ENCODE measurements at places on chromosomes 16 and 17. TPM values are rescaled to one million over a fixed set of nuclear protein-coding genes. Genes with fewer than 3 reads are reported as not detected.

CRYBA1 gene
- polyA plus RNA-seq, result not detected

IL32 gene
- 10.6 TPM for polyA plus RNA-seq

MT4 gene
- not detected for polyA plus RNA-seq

DLX4 gene
- polyA plus RNA-seq, result not detected

SOX9 gene
- 35.4 TPM for polyA plus RNA-seq

C16orf74 gene
- 2.3 TPM for polyA plus RNA-seq

DNA sequence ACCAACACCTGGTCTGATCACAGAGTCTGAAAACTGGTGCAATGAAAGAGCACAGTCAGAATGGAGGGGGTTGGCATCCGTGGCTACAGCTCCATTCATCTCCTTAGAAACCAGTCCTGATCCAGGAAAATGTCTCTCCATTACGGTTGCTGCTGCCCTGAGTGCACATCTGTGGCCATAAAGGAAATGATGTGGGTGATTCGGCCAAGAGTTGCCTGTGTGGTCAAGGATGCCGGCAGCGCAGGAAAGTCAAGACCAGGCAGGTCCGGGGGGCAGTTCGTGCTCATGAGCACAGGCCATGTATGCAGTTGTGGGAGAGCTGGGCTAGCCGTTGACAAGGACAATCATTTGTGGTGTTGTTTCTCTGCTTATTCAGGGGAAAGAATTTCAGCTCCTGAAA lies 5.9 kb downstream of the XAF1 start:
- DNase-seq, result peak; percentile 31

GRCh38 chr17:73902416-73903181 lies 258.4 kb upstream of the SDK2 start:
- DNase-seq, result peak; percentile 57

DNA sequence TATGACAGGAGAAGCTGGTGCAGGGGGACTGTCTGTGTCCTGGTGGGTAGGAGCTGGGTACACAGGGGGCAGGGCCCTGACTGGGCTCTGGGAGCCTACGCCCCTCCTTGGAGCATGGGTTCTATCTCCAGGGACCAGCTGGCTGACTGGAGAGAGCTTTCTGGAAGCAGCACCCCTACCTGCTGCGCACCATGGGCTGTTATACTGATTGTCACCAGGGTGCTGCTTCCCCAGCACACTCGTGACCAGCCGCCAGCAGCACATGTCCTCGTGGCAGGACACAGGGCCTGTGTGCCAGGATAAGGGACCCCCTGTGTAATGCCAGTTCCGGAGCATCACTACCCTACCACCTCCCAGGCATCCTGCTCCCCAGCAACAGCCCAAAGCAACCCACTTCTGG lies 106.0 kb downstream of the AMFR start:
- DNase-seq, result no peak

DNA sequence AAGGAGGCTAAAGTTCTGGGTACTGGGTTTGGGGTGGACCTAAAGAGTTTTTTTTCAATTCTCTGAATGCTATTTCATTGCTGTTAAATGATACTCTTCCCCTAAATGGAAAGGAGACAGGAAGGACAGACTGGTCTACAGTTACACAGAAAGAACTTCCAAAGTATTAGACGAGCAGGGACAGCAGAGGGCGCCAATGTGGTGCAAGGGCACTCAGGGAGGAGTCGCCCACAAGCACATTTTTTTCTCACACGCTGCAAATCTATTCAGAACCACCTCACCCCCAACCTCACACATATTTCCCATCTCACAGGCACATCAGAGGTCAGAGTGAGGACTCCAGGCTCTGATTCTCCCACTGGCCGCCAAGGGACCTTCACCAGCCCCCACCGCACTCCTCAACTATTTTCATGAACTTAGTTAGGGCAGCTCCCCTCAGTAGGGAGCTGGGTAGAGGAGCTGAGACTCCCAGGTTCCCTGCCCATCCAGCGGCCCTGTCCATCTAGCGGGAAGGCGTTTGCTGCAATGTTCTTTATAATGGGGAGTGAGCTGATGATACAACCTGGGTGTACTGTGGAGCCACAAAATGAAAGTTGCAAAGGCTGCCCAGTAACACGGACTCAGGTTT lies 6.8 kb upstream of the CA4 start:
- peak; percentile 86 for DNase-seq

DNA sequence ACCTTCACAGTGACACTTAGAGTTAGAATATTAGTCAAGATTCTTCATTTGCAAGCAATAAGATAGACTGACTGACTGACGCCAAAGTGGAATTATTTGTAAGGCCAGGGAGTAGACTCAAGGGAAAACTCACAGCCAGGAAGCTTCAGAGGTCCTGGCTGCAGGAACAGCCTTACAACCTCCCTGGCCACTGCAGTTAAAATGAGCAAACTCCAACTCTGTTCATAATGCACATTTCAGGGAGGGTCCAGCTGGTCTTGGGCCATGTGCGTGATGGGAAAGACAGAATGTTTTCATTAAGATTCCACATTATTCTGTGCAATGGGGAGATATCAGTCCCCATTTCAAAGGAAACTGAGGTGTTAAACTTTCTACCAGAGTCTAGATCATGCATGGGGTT lies 9.9 kb downstream of the CAPNS2 start:
- no peak for DNase-seq

- DNase-seq, result no peak
Measured at GRCh38 chr17:74408815-74409214, 23.1 kb upstream of the GPRC5C start.

- DNase-seq, result no peak
Measured at GRCh38 chr17:77313831-77314230, 173.1 kb downstream of the SEC14L1 start.

DNA sequence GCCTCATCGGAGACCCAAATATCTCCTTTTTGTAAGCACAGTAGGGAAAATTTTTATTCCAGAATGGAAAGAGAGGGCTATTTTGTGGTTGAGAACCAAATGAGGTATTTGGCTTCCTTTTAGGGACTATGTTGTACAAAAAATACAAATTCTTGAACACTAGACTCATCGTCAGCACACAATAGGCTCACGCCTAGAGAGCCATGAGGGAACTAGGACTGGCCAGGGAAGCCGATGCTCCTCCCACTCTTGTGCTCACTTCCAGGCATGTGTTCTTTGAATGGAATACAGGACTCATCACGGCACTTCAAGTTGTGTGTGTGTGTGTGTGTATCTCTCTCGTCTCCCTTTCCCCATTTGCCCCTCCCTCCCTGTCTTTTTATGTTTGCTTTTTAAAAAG lies 17.8 kb upstream of the BLMH start:
- DNase-seq, result no peak

GRCh38 chr17:71494062-71494855 lies 626.6 kb upstream of the SOX9 start:
- DNase-seq, result no peak

GRCh38 chr16:56298948-56299596 lies 107.8 kb downstream of the GNAO1 start:
- DNase-seq, result peak; percentile 61

GRCh38 chr17:17300624-17301568 lies 2.3 kb upstream of the NT5M start:
- DNase-seq, result peak; percentile 18

- peak; percentile 53 for DNase-seq
Measured at GRCh38 chr17:13931800-13932460, 137.4 kb upstream of the COX10 start.

- DNase-seq, result no peak
Measured at GRCh38 chr17:8939496-8940334, 25.8 kb downstream of the PIK3R5 start.

DNA sequence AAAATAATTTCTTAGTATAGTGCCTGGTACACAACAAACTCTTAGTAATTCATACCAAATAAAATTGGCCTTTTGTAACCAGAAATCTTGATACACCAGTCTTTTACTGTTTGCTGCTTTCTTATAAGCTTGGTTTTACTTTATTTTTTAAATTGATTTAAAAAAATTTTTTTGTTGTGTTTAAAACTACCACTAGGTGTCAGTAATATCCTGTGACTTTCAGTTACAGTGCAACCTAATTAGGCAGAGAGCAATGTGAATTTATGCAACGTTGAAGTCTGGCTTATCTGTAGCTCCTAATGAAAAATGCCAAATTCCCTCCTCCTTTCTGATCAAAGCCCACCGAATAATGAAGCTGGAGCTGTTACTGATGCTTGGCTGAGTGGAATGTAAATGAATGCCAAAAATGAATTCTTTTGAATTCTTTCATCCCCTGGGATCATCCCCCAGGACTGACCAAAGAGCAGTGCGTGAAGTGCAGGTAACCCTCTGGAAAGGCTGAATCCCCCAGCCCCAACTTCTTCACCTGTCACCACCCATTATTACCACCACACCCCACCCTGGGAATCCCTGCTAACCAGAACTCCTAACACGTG lies 3.8 kb downstream of the ERCC4 start:
- DNase-seq, result peak; percentile 84

DNA sequence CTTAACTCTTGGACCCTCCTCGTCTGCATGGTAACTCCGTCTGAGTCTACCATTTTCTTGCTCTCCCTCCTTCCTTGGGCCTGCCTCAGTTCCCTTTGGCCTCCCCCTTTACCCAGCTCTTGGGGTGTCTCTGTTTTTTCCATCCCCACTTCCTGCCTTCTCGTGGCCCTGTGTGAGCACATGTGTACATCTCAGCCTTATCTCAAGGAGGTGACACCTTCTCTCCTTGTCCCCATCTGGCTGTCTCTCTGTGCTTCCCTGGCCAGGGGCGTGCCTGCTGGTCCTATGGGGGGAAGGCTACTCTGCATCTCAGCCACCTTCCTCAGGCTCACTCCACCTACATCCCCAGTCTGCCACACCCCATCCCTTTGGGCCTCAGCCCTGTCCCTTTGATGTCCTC lies 6.6 kb downstream of the CTF1 start:
- no peak for DNase-seq

DNA sequence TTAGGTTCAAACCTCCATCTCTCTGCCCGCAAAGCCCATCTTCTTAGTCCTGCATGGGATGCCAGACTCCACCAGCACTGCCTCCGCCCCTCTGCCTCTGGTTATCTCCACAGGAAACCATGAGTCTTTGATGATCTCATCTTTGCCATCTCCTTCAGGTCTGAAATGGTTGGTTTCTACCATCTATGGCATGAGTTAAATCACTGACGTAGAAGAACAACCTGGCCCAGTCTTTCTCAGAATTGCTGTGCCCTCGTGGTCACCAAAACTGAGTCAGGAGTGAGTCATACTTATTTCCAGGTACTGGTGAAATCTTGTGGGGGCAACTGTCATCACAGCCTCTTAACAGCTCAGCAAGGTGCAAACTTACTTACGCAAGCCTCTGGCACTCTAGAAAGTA lies 468.7 kb upstream of the C16orf82 start:
- no peak for DNase-seq

DNA sequence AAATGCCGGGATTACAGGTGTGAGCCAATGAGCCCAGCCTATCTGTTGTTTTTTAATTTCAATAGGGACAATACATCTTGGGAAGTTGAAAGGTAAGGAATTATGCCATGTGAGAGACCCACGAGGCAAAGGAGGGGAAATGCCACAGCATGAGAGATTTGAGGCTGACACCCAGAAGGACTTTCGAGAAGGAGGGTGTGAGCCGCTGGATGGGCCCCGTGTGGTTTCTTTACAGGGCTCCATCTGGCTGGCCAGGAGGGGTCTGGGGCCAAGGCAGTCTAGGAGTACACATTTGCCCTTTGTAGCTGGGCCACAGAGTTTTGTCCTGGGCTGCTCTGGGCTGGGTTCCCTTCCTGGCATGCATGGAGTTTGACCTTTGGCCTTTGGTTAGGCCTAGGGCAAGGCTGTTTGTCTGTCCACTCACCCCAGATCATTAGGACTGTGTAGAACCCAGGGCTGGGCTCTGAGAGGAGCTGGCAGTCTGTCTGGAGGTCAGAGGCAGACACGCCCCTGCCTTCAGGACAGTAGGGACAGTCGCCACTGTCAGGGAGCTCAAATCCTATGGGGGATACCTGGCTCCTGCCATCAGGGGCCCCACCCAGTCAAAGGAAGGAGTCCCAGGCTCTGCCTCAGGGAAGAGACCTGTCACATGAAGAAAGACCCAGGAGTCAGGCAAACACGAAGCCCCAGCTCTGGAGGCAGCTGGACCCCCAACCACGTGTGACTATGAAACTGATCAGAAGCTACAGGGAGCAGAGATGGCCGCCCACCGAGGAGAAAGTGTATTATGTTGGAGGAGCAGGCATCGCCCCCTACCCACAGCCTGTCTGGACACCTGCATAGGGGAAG lies 24.2 kb upstream of the NXPH3 start:
- no peak for DNase-seq

DNA sequence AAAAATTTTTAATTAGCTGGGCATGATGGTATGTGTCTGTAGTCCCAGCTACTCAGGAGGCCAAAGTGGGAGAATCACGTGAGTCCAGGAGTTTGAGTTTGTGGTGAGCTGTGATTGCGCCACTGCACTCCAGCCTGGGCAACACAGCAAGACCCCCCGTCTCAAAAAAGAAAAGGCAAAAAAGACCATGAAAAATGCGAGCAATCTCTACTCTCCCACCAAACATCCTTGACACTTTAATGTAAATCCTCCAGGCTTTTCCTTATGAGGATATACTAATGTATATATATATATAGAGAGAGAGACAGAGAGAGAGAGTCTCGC lies 28.1 kb downstream of the MMP15 start:
- DNase-seq, result no peak

DNA sequence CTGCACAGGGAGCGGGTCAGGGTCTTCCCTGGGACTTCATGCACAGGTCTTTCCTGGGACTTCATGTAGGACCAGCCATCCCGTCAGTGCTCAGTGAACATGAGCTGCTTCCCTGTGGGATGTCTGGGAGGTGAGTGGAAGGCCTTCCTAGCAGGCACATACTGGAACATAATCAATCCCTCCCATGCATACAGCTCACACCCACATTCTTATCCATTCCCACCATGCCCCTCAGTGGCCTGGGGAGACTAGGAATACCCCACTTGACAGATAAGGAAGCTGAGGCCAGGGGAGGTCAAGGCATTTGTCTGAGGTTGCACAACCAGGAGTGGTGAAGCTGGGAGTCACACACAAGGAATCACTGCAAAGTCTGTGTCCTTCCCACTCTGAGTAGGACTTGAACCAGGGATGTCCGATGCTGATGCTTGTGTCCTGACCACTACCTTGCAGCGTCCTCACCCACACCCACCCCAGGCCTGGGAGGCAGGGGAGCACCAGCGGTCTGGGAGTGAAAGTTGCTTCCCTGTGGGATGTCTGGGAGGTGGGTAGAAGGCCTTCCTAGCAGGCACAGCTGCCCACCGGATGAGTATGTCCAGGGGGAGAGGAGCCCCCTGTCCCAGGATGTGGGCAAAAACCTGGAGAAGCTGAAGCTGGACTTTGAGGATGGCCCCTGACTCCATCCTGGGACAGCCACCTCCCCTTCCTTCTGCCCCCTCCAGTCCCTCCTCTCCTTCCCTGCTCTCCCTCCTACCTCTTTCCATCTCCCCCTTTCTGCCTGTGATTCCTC lies 1.0 kb upstream of the NLRC5 start:
- DNase-seq, result no peak

DNA sequence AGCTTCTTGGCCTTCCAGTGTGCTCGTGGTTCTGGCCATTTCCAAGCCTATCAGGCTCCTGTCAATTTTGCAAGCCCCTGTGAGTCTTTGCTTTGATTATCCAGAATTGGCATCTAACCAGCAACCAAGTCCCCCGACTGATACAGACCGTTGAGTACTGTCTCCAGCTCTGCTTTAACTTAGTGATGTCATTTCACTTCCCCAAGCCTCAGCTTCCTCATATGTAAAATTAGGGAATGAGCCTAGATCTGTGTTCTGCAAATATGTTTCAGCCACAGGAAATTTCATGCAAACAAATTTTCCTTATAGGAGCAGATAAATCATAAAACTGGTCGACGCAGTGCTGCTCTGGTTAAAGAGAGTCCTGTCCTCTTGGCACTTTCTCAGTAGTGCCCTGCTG lies 60.1 kb upstream of the WSB1 start:
- no peak for DNase-seq

Measured in brain (organoid and tissue), 16 donors.